ENCODE measurements at places on chromosomes 11 and 22.
A peak's percentile ranks its signal among the peaks of the same experiment; 100 is the strongest.

GRCh38 chr11:563812-564578, 3.2 kb downstream of the RASSF7 start:
- no peak for DNase-seq

- no peak for DNase-seq
These were observed 54.0 kb downstream of the RPUSD4 start for GRCh38 chr11:126157326-126158030.

DNA sequence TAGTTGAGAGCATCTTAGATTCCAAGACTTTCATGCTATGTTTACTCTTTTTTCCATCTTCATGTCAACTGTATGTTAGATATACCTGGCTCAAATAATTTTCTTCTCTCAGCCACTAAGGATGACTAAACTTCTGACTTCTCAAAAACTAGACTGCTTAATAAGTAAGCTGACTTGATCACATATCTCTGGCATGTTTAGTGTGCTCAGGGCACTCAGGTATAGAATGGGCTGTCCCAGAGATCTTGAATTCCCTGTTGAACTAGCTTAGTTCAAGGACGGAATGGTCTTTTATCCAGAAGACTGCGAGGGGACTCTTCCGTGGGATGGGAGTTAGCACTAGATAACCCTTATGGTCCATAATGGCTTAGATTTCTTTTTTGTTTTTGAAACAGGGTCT, 13.0 kb downstream of the NEU3 start:
- no peak for DNase-seq

- DNase-seq = no peak
These were observed 39.3 kb upstream of the SPON1 start for GRCh38 chr11:13923182-13923581.

- peak; percentile 83 for DNase-seq
These were observed 3.6 kb downstream of the PKNOX2 start for GRCh38 chr11:125167954-125168835.

- DNase-seq = peak; percentile 28
These were observed 193.1 kb upstream of the LARGE1 start for GRCh38 chr22:34113381-34113780.

DNA sequence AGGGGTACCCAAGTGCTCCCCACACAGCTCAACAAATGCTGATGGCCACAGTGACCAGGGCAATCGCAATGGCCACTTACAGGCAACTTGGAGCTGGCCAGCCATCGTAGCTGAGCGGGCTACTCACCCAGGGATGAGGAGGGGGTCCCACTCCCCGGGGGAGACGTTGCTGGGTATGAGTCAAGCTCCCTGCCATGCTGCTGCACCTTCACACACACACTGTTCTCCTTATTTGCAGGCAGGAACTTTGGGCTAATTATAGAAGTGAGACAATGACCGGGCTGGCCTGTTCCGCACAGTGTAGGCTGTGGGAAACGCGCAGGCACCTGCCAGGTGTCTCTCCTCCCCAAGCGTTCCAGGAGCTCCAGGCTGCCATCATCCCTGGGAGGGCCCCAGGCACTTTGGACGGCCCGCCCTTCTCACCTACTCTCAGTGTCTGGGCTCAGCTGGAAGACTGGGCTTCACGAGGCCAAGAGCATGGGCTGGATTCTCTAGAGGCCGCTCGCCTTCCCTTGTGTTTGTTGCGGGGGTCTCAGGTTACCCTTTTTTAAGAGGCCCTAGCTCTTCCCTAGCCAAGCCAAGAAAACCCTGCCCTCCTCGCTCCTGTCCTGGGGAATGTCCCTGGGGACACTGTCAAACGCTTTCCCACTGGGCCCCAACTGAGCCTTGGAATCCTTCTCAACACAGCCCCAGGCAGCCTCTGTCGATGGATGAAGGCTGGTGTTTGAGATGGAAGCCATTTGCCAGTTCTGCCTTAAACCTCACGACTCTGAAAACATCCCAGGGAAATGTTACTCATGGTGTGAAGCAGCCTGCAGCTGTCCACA, 73.0 kb downstream of the RTL6 start:
- no peak for DNase-seq
